ENCODE measurements at places on chromosomes 1 and 21. TPM values are rescaled to one million over a fixed set of nuclear protein-coding genes. Genes with fewer than 3 reads are reported as not detected.

Gene ADAM30
- not detected for total RNA-seq

Gene SPATA45
- total RNA-seq = not detected

Gene UMODL1
- total RNA-seq = not detected

Gene FTCD
- 0.27 TPM for total RNA-seq

Gene GRIK3
- not detected for total RNA-seq
